ENCODE measurements at places on chromosomes 5 and 9. TPM values are rescaled to one million over a fixed set of nuclear protein-coding genes. Genes with fewer than 3 reads are reported as not detected.

DNA sequence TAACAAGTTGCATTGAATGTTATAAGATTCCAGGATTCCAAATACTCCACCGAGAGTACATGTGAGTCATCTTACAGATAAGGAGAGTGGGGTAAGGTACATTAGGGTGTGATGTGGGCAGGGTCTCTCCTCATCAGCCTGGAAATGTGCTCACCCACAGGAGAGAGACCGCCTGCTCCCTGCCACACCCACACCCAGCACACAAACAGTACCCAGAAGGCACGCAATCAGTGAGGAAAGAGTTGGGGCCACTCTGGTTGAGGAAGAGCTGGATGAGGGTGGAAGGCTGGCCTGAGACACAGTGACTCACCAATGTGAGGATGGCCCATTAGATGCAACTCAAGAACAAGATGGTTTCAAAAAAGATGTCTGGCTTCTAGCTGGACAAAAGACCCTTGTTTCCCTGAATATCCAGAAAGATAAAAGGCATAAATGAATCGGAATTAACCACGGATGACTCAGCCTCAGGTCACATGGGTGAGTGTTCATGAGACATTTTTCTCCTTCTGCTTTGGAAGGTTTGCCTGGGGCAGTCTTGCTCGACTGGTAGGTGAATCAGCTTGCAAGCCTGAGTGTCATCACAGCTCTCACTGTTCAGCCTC is 51.1 kb upstream of the LHFPL2 start:
- no peaks in the 10 kb centered on the region for H3K4me1 ChIP-seq
- H3K36me3 ChIP-seq: peaks cover 3% of the 10 kb centered on the region
- peak overlapping the region; percentile 30 for H3K4me3 ChIP-seq
- H3K27ac ChIP-seq: peak overlapping the region; percentile 93
- DNase-seq: no peak
- H3K27me3 ChIP-seq: no peaks in the 10 kb centered on the region

- H3K36me3 ChIP-seq: no peaks in the 10 kb centered on the region
- no peak overlapping the region for H3K27ac ChIP-seq
- DNase-seq: peak; percentile 39
- H3K4me3 ChIP-seq: no peak overlapping the region
Observed at GRCh38 chr5:179375831-179376365, 30.6 kb upstream of the ADAMTS2 start.

DNA sequence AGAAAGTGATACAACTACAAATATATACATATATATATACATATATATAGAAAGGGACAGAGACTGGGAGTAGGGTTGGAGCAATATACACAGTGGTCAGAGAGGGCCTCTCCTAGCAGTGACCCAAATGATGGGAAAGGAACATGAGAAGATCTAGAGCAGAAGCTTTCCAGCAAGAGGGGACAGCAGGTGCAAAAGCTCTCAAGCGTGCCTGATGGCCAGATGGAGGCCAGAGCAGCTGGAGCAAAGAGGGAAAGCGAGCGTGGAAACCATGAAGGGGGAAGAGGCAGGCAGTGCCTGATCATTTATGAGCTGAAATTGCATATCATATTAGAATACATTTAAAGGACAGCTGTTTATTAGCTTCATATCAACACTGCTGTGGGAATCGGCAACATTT is 7.6 kb upstream of the GRPEL2 start:
- DNase-seq: no peak
- no peaks in the 10 kb centered on the region for H3K27me3 ChIP-seq
- no peaks in the 10 kb centered on the region for H3K4me1 ChIP-seq
- H3K36me3 ChIP-seq: no peaks in the 10 kb centered on the region
- H3K27ac ChIP-seq: no peak overlapping the region

GRCh38 chr5:151812757-151813309 is 41.1 kb downstream of the G3BP1 start:
- no peaks in the 10 kb centered on the region for H3K27me3 ChIP-seq
- no peak overlapping the region for H3K27ac ChIP-seq
- H3K36me3 ChIP-seq: peaks cover 69% of the 10 kb centered on the region
- H3K4me1 ChIP-seq: no peaks in the 10 kb centered on the region
- H3K4me3 ChIP-seq: no peak overlapping the region

- H3K4me1 ChIP-seq: no peaks in the 10 kb centered on the region
- H3K27me3 ChIP-seq: no peaks in the 10 kb centered on the region
- no peak for DNase-seq
Observed at GRCh38 chr5:89168766-89169165, 285.8 kb upstream of the MEF2C start.

DNA sequence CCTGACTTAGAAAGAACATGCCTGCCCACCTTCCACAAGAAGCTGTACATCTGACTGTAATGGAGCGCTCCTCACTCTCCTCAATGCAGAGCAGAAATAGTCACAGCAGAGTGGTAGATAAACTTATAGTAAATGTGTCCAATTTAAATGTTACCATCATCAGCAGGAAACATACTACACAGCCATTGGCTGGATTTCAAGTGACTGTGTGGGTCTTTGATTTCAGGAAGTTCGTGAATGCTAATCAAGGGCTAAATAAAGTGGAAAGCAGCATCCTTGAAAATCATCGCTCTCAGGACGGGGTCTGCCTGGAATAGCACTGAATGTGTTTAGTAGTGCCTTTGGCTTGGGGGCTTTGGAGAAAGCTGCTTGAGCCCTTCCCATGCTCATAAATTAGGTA is 32.4 kb upstream of the CRHBP start:
- H3K4me3 ChIP-seq: no peak overlapping the region
- H3K36me3 ChIP-seq: no peaks in the 10 kb centered on the region
- H3K27me3 ChIP-seq: peaks cover 3% of the 10 kb centered on the region
- no peaks in the 10 kb centered on the region for H3K4me1 ChIP-seq

- no peak overlapping the region for H3K27ac ChIP-seq
- no peak overlapping the region for H3K4me3 ChIP-seq
- H3K4me1 ChIP-seq: no peaks in the 10 kb centered on the region
- no peak for DNase-seq
- no peaks in the 10 kb centered on the region for H3K36me3 ChIP-seq
- H3K27me3 ChIP-seq: no peaks in the 10 kb centered on the region
Observed at GRCh38 chr5:176188085-176188484, 50.1 kb upstream of the SIMC1 start.

- peak; percentile 60 for DNase-seq
- no peak within 1 kb of the TSS for H3K27ac ChIP-seq
- peaks cover 3% of the 10 kb centered on the region for H3K4me1 ChIP-seq
- H3K4me3 ChIP-seq: peak within 1 kb of the TSS; percentile 31
- H3K27me3 ChIP-seq: no peaks in the 10 kb centered on the region
Observed at GRCh38 chr5:33891788-33892619, at the start of gene ADAMTS12. TSS of gene ADAMTS12 (minus strand) at chr5:33891990. CDS start at chr5:33891856, 134 bp downstream.

- H3K27ac ChIP-seq: no peak overlapping the region
- H3K4me3 ChIP-seq: no peak overlapping the region
- no peaks in the 10 kb centered on the region for H3K27me3 ChIP-seq
- DNase-seq: no peak
- no peaks in the 10 kb centered on the region for H3K36me3 ChIP-seq
Observed at GRCh38 chr5:108222011-108222410, 159.9 kb downstream of the FBXL17 start.

GRCh38 chr5:30804739-30805505 is 388.6 kb upstream of the CDH6 start:
- no peak for DNase-seq
- H3K27me3 ChIP-seq: no peaks in the 10 kb centered on the region
- H3K4me3 ChIP-seq: no peak overlapping the region
- no peaks in the 10 kb centered on the region for H3K4me1 ChIP-seq
- H3K27ac ChIP-seq: no peak overlapping the region

- H3K36me3 ChIP-seq: no peaks in the 10 kb centered on the region
- DNase-seq: no peak
- H3K4me1 ChIP-seq: peaks cover 19% of the 10 kb centered on the region
- no peak overlapping the region for H3K4me3 ChIP-seq
- no peaks in the 10 kb centered on the region for H3K27me3 ChIP-seq
Observed at GRCh38 chr9:137410891-137411249, 12.1 kb downstream of the EXD3 start.

GRCh38 chr9:76539180-76539579 is 80.2 kb downstream of the GCNT1 start:
- H3K27me3 ChIP-seq: peaks cover 12% of the 10 kb centered on the region
- no peaks in the 10 kb centered on the region for H3K4me1 ChIP-seq
- no peak overlapping the region for H3K27ac ChIP-seq
- DNase-seq: no peak

DNA sequence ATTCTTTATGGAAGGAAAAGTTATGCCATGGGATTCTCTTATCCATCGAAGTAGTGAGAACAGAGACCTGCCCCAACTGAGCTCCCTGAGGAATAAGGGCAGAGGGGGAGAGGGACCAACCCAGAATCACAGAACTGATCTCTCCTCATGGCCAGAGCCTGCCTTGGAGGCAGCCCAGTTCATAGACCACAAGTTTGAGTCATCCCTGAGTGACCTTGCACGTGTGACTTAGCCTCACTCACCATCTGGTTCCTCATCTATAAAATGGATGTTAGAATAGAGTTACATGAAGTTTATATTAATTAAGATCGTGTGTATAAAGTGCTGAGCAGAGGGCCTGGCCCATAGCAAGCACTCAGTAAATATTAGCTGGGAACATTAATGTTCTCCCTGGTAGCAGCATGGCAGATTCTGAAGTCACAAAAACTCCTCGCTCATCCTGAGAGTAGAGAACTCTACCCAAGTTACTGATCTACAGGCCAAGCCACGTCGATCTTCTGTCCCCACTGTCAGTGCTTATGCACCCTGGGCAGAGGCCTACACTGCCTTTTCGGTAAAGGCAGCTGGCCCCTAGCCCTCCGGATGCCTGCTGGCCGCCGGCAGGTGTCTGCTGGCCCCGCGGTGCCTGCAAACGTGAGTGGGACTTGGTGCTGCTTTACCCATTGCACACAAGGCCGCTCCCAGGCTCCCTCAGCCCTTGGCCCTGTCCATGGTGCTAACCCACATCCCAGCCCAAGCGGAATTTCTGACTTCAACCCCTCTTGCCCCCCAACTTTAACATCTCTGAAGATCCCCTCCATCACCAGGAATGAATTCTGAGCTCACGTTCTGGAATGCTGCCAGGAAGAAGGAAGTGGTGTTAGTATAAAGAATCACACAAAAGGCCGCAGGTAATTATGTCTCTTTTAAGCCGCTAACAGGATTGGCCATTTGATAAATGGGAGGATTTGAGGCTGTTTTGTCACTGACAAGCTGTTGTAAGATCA is 61.1 kb upstream of the ARAP3 start:
- H3K27ac ChIP-seq: no peak overlapping the region
- H3K4me1 ChIP-seq: no peaks in the 10 kb centered on the region
- H3K4me3 ChIP-seq: no peak overlapping the region

- no peak for DNase-seq
- no peaks in the 10 kb centered on the region for H3K36me3 ChIP-seq
- peaks cover 32% of the 10 kb centered on the region for H3K4me1 ChIP-seq
- no peaks in the 10 kb centered on the region for H3K27me3 ChIP-seq
Observed at GRCh38 chr9:88531920-88532698, 2.9 kb upstream of the NXNL2 start.

GRCh38 chr5:116216246-116216645 is 131.4 kb downstream of the COMMD10 start:
- H3K27ac ChIP-seq: no peak overlapping the region
- no peaks in the 10 kb centered on the region for H3K4me1 ChIP-seq
- H3K4me3 ChIP-seq: no peak overlapping the region
- no peaks in the 10 kb centered on the region for H3K27me3 ChIP-seq
- no peaks in the 10 kb centered on the region for H3K36me3 ChIP-seq
- DNase-seq: no peak

DNA sequence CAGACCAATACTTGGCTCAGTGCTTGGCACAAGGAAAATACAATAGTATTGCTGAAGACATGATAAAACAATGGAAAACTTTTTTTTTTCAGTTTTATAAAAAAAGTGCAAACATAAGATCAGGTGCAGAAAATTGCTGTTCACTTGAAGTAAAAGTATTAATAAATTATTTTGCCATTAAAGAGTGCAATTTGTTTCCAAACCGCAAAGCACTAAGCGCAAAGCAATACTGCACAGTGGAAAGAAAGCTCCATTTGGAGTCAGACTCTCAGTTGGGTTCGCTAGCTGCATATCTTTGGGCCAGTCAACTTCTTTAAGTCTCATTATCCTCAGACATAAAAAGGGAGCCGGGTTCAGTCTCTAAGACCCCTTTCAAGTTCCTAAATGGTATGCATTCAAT is 45.8 kb downstream of the MEF2C start:
- H3K36me3 ChIP-seq: no peaks in the 10 kb centered on the region
- no peak overlapping the region for H3K4me3 ChIP-seq
- no peaks in the 10 kb centered on the region for H3K4me1 ChIP-seq
- no peaks in the 10 kb centered on the region for H3K27me3 ChIP-seq
- no peak overlapping the region for H3K27ac ChIP-seq

- H3K27me3 ChIP-seq: peaks cover 50% of the 10 kb centered on the region
- H3K4me3 ChIP-seq: no peak overlapping the region
- no peak overlapping the region for H3K27ac ChIP-seq
Observed at GRCh38 chr9:136138566-136138965, 19.9 kb upstream of the TMEM250 start.

GRCh38 chr9:87662808-87663528 is 63.0 kb upstream of the CTSL start:
- H3K27me3 ChIP-seq: no peaks in the 10 kb centered on the region
- H3K4me3 ChIP-seq: no peak overlapping the region
- no peaks in the 10 kb centered on the region for H3K36me3 ChIP-seq
- H3K27ac ChIP-seq: no peak overlapping the region
- no peaks in the 10 kb centered on the region for H3K4me1 ChIP-seq

- no peak overlapping the region for H3K27ac ChIP-seq
- H3K36me3 ChIP-seq: no peaks in the 10 kb centered on the region
- DNase-seq: no peak
- no peak overlapping the region for H3K4me3 ChIP-seq
Observed at GRCh38 chr5:4189317-4189716, 593.7 kb downstream of the IRX1 start.

- H3K27me3 ChIP-seq: peaks cover 15% of the 10 kb centered on the region
- no peak overlapping the region for H3K27ac ChIP-seq
- DNase-seq: no peak
- no peak overlapping the region for H3K4me3 ChIP-seq
Observed at GRCh38 chr9:21404146-21404545, 4.8 kb upstream of the IFNA8 start.

GRCh38 chr5:1765141-1765879 is 34.3 kb downstream of the MRPL36 start:
- no peak for DNase-seq
- H3K4me3 ChIP-seq: no peak overlapping the region
- no peak overlapping the region for H3K27ac ChIP-seq
- no peaks in the 10 kb centered on the region for H3K4me1 ChIP-seq

DNA sequence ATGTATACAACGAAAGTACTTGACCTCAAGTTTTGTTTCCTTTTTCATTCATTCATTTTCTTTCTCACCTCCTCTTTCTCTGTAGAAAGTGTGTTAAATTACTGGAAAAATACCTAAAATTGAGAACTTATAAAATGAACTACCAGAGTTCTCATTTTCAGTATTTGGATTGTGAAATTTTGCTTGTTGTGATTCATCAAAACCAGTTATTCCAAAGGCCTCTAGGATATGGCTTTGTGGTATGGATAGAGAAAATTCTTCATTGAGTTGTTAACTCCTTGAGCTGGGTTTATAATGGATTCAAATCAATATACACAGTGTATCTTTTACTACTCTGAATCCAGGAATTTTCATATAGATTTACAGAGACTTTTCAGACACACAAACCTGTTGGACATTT is 287.6 kb downstream of the KDM4C start:
- no peak for DNase-seq
- H3K4me3 ChIP-seq: no peak overlapping the region
- H3K27me3 ChIP-seq: no peaks in the 10 kb centered on the region
- H3K36me3 ChIP-seq: peaks cover 7% of the 10 kb centered on the region
- H3K27ac ChIP-seq: no peak overlapping the region
- no peaks in the 10 kb centered on the region for H3K4me1 ChIP-seq

Gene SPINK13
- polyA plus RNA-seq: not detected

Gene GABRA6
- polyA plus RNA-seq: 0.10 TPM

Gene PSD2
- polyA plus RNA-seq: 0.15 TPM

Gene DNAH5
- polyA plus RNA-seq: 0.74 TPM

Gene MYOZ3
- polyA plus RNA-seq: 0.26 TPM

Gene TXNDC8
- not detected for polyA plus RNA-seq

Gene MROH2B
- not detected for polyA plus RNA-seq

Gene ADAMTS16
- polyA plus RNA-seq: not detected

Gene PTGS1
- 4.0 TPM for polyA plus RNA-seq
